ENCODE measurements at places on chromosomes 11 and 22.

GRCh38 chr11:19187114-19187832, 14.5 kb downstream of the CSRP3 start:
- peak; percentile 14 for DNase-seq

DNA sequence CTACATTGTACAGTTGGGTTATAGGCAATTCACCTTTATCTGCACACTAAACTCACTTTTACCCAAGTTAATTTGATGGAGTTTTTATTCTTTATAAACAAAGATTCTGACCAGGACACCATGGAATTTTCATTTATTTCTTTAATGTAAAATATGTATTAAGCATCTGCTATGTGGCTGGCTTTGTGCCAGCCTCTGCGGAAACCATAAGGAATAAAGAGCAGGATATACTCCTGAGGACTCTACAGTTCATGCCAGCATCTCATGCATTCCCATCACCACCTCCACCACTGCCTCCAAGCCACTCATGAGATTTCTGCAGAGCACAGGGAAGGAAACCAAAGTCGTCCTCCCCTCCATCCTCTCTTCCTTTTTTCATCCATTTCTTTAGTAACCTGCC, 100.0 kb upstream of the DBX1 start:
- no peak for DNase-seq

GRCh38 chr11:75325713-75326438, 25.6 kb downstream of the ARRB1 start:
- DNase-seq, result peak; percentile 85

DNA sequence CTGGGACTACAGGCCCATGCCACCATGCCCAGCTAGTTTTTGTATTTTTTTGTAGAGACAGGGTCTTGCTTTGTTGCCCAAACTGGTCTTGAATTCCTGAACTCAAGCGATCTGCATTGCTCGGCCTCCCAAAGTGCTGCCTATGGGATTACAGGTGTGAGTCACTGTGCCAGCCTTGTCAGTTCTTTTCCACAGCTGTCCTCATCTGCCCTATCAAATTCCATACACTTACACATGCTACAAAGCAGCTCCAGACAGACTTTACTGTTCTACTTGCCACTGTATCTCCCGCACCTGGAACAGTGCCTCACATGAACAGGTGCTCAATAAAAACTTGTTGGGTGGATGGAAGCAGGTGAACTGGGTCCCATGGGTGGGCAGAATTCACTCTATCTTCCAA, 8.2 kb downstream of the STX5 start:
- DNase-seq, result no peak

- DNase-seq, result no peak
These were observed 2.9 kb upstream of the SEC14L2 start for GRCh38 chr22:30393885-30394284.

DNA sequence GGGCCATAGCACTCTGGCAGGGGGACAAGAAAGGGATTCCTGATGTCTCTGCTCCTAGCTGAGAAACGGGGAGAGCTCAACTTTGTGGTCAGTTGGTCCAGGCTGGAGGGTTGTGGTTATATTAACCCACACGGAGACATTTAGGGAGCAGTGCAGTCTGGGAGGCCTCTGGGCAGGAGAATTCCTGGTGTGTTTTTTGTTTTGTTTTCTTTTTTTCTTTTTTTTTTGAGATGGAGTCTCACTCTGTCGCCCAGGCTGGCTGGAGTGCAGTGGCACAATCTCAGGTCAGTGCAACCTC, 88.0 kb upstream of the SHISAL1 start:
- no peak for DNase-seq

DNA sequence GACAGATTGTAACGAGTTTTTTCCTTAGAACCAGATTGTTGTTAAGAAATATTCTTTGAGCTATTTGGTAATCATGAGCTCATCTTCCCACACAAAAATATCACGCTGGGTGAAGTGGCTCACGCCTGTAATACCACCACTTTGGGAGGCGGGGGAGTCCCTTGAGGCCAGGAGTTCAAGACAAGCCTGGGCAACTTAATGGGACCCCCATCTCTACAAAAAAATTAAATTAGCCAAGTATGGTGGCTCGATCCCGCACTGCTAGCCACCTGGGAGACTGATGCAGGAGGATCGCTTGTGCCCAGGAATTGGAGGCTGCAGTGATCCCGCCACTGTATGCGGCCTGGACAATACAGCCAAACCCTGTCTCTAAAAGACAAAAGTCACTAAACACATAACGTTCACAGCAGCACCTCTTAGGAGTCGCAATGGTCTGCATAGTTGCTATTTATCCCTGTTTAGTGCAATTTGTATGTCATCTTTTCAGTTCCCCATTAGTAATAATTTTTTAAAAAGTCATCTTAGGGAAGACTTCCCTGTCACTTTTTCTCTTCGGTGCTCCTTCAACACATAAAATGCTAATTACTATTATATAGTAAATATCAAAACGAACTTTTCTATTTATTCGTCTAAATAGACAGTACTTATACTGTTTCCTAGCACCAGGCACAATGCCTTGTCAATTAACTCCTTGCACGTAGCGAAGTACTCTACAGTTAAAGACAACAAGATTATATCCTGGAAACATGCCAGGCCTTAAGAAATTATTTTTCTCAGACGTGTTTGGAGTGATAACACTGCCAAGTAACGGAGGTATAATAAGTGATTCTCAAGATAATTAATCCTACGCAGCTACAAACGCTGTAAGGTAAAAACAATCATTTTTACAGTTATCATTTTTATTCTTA, 1.1 kb downstream of the ST13 start:
- DNase-seq, result no peak

DNA sequence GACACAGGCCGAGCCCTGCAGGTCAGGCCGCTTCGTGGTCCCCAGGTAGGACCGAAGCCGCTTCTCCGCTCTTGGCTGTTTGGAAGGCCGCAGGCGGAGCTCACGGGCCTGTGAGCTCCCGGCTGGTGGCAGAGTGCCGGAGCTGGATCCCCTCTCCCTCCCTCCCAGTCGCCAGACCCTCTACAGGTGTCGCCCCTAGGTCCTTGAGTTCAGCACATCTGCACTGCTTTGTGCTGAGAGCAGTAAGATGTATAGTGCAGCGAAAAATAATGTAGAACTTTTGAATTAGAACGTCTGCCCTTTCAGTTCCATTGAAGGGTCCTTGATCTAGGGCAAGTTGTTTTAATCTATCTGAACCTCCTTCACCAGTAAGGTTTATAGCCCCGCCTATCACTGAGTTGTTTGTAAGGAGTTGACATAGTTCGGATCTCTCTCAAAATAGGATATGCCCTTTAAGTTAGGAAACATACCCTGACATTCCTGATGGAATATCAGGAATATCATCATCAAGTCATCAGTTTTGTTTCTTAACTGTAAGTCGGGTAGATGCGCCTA, 419 bp downstream of the ANKRD49 start:
- no peak for DNase-seq

- DNase-seq, result no peak
These were observed 17.2 kb downstream of the CNTF start for GRCh38 chr11:58639669-58640068.

DNA sequence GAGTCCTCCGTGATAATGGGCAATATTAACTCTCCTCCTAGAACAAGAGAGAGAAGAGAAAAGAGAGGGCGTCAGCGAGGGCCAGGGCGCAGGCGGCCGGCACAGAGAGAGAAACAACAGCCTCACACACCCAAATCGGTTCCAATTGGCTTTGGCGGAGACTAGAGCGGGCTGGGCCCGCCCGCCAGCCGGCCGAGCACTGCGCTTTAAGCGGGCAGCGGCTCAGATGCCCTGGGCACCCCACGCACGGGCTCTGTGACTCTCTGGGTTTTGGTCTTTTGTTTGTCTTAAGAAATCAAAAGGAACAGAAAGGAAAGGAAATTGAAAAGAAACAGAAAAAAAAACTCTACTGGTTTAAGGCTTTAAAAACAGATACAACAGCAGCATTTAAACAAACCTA, 17.0 kb downstream of the SLC22A12 start:
- DNase-seq, result peak; percentile 81

GRCh38 chr22:43957871-43958270, 2.6 kb downstream of the SAMM50 start:
- DNase-seq, result no peak

DNA sequence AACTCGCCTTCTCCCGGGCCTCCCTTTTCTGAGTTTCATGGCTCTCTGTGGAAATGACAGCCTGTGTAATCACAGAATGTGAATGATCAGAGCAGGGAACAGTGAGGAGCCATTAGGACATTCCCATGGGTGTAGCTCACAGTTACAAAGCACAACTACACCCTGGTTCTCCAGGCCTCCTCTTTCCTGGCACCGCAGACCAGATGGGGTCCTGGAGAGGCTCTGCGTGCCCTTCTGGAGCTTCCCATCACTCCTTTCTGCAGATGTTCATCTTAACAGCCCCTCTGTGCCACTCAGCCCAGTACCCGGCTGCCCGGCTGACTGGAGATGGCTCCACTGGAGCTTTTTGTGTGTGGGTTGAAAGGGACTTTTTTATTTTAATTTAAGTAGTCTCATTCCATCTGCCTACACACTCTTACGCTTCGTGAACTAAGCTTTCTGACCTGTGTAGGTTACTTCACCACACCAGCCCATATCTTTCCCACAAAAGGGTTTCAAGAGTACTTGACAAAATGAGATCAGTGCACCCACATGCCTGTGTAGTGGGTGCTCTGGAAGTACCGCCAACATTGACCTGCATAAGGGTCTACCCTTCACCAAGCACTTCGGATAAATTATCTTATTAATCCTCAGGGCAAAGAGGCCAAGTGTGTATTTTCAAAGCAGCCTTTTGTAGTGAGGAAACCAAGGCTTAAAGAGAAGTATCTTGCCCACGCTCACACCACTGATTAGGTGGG, 29.8 kb downstream of the SREBF2 start:
- DNase-seq, result peak; percentile 29

- peak; percentile 85 for DNase-seq
These were observed 58.6 kb downstream of the BRD1 start for GRCh38 chr22:49768951-49769690.

GRCh38 chr11:94271885-94272372, 32.5 kb upstream of the IZUMO1R start:
- DNase-seq, result no peak

- no peak for DNase-seq
These were observed 130.2 kb upstream of the NCAM1 start for GRCh38 chr11:112831041-112831440.

DNA sequence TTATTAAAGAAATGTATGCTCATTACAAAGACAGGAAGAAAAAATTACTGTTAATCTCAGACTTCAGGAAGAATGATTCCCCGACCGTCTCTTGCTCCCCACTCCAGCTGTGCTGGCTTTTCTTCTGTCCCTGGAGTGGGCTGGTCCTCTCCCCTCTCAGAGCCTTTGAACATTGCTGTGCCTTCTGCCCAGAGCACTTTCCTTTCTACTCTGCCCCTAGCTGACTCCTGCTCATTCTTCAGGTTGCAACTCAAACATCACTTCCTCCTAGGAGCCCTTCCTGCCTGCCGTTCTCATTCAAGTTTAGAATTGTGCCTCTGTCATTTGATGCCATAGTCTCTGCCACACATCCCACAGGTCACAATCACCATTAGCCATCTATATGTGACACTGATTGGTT, 329.5 kb downstream of the MIAT start:
- DNase-seq, result no peak

GRCh38 chr11:3158821-3159220, 6.3 kb downstream of the OSBPL5 start:
- no peak for DNase-seq

- DNase-seq, result peak; percentile 45
These were observed 433.2 kb downstream of the GUCY1A2 start for GRCh38 chr11:106585061-106585460.

DNA sequence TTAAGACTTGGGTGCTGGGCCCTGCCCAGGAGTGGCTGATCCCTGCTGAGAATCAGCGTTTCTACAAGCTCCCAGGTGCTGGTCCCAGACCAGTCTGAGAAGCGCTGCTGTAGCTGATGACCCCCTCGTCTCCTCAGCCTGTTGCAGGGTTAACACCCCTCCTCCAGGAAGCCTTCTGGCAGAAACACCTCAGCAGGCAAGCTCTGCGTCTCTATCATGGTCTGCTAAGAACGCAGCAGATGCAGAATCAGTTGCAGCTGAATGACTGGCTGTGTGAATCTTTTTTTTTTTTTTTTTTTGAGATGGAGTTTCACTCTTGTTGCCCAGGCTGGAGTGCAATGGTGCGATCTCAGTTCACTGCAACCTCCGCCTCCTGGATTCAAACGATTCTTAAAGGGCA, 132.5 kb downstream of the CACNA1I start:
- no peak for DNase-seq
